ENCODE measurements at places on chromosomes 2 and 18.
A peak's percentile ranks its signal among the peaks of the same experiment; 100 is the strongest.

- DNase-seq: no peak
These were observed 995.6 kb upstream of the FANCL start for GRCh38 chr2:59236723-59237122.

GRCh38 chr2:170848587-170848986 is 31.9 kb downstream of the GAD1 start:
- DNase-seq: no peak

DNA sequence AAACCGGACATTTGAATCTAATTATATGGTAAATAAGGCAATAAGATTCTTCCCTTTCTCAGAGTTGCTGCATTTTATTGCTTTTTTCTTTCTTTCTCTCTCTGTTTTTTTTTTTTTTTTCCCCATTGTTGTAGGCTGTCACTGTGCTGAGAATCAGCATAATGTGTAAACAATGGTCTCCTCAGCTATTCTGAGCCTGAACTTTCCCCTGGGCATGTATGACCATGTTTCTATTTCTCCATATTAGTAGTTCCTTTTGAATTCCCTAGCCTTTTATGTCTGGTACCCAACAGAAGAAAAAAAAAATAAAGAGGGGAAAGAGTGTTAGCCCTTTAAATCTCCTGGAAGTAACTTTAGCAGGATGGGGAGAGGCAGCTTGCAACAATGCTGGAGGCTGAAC is 1862.5 kb downstream of the SUCLG1 start:
- no peak for DNase-seq

GRCh38 chr2:133676392-133677130 is 108.3 kb upstream of the NCKAP5 start:
- DNase-seq: no peak

- DNase-seq: peak; percentile 83
These were observed 332.8 kb upstream of the SOX11 start for GRCh38 chr2:5359397-5359796.

GRCh38 chr2:206202446-206202845 is 42.8 kb downstream of the EEF1B2 start:
- DNase-seq: no peak

DNA sequence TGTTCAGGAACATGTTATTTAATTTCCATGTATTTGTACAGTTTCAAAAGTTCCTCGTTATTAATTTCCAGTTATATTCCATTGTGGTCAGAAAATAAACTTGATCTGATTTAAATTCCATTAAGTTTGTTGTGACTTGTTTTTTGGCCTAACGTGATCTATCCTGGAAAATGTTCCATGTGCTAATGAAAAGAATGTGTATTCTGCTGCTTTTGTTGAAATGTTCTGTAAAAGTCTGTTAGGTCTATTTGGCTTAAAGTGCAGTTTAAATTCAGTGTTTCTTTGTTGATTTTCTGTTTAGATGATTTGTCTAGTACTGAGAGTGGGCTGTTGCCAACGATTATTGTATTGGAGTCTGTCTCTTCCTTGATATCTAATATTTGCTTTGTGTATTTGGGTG is 148.0 kb downstream of the UBR3 start:
- DNase-seq: no peak

DNA sequence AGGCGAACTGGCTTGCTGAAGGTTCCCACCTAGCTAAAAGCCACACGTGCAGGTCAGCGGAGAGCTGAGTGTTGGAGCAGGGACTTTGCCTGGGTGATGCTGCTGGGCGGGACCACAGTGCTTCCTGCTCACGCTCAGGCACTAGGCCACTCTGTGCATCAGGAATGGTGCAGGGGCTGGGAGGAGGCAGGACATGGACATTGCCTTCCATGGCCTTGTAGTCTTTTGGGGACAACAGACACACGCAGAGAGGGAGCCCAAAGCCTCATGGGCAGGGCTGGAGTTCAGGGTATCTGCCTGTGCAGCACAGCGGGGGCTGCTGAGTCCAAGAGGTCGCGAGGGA is 207.2 kb downstream of the ZBTB7C start:
- DNase-seq: no peak

DNA sequence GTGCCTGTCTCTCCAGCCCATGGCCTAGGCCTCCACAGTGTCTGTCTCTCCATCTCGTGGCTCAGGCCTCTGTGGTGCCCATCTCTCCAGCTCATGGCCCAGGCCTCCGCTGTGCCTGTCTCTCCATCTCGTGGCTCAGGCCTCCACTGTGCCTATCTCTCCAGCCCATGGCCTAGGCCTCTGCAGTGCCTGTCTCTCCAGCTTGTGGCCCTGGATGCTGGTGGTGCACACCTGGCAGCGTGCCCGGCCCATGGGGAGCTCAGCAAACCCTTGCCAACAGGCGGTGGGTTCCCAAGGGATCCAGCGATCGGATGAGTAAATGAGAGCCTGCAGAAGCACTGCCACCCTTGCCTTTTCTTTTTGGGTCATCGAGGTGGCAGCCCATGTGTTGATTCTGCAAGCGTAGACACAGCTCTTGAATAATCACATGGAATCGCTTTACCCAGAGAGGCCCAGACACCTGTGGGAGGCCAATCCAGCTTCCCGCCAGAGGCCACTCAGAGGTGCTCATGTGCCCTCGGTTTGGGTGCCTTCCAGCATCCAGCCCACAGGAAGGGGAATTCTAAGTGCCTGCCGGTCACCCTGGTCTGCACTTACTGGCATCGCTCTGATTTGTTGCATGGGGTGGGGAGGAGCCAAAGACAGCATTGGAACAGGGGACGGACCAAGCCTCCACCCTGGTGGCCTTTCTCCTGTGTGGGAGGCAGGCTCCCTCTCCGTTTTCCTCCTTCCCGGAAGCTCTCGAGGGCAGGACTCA is 101.8 kb upstream of the HDAC4 start:
- DNase-seq: peak; percentile 50

DNA sequence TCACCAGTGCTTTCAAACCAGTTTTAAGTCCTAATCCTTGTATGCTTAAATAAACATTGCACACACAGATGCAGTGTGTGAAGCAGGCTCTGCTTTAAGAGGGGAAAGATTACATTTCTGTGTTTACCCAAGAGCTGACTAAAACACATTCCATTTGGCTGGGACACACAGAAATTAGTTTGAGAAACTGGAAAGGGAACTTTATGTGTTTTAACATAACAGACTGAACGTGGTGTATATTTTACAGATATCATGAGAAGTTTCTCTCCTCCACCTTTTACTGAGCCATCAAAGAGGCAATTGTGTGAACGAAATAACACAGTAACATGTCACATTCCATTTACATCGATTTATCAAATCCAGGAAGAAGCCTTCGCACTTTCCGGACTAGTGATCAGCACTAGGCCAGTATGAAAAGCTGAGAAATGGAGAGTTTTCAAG is 121.8 kb downstream of the MAIP1 start:
- DNase-seq: no peak

DNA sequence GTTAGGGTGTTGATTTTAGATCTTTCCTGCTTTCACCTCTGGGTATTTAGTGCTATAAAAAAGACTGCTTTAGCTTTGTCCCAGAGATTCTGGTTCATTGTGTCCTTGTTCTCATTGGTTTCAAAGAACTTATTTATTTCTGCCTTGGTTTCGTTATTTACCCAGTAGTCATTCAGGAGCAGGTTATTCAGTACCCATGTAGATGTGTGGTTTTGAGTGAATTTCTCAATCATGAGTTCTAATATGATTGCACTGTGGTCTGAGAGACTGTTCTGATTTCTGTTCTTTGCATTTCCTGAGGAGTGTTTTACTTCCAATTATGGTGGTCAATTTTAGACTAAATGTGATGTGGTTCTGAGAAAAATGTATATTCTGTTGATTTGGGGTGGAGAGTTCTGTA is 167.1 kb upstream of the KYNU start:
- no peak for DNase-seq

DNA sequence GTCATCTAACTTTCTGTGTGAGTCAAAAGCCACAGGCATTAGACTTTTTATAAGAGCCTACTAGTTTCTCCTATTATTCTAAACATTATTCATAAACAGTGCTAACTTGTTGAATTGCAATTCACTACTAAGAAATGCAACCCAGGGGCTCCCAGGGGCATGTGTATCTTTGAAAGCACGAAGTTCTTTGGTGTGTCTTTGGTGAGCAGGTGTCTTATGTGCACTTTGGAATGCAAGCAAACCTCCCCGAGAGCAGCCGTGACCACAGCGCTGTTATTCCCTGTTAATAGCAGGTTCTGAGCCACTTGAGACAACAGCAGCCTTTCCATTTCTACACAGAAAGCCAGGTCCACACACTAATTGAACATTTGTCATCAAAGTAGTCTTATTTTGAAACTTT is 123.5 kb downstream of the PRKRA start:
- DNase-seq: no peak

GRCh38 chr18:11902522-11903292 is 5.4 kb downstream of the MPPE1 start:
- no peak for DNase-seq

DNA sequence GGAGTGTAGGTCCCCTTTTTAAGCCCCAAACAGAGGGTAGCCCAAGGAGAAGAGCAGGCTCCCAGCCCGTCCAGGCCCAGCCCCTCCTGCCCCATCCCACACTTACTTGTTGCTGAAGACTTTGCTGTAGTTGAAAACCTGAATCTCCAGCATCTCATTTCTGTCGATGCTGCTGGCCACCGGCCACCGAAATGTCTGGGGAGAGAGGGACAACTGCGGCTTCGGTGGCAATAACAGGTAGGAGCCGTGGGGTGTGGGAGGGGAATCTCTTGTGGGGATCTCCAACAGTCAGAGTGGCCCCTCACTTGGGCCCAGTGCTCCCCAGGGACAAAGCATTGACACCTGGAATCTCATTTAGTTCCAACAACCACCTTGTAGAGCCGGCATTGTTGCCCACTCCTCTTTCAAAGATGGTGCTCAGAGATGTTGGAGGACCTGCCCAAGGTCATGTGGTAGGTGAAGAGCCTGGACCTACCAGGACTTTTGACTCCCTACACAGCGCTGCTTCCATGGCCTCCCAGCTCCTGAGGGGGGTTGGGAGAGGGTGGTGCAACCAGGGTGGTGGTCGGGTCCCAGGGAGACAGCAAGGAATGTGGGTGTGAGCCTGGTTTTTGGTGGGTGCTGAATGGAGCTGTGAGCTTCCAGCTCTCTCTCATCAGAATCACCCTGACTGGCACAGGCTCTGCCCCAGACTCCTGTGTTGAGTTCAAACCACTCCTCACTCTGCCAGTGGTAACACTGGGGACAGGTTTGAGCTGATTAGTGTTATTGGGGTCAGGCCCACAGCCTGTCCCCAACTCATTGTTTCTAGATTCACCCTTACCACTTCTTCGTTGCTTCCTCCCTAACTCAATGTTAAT is 50.0 kb upstream of the OTOF start:
- DNase-seq: no peak

DNA sequence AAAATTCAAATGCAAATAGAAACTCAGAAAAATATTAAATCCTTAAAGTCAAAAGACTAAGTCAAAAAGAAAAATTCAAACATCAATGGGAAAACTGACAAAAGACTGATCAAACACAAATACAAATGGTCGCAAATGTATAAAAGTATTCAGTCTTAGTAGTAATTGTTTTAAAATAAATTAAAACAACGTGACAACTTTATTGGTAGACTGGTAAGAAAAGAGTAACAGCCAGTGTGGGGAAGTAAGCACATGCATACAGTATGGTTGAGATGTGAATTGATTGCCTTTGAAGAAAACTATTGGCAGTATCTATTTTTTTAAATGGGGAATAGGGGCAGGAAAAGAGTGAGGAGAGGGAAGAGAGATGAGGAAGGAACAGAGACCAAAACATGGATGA is 9.8 kb downstream of the TMEM131 start:
- DNase-seq: no peak

- no peak for DNase-seq
These were observed 142.0 kb downstream of the COPS8 start for GRCh38 chr2:237227592-237228280.

DNA sequence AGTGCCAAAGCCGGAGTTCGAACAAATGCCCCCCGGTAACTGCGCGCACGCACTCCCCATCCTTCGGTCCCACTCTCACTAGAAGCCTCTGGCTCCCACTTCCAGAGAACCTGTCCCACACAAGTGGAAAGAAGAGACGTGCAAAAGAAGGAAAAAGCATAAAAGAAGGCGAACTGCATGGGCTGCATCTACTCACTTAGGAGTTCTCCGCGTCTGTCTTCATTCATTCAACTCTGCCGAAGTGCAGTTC is 312 bp downstream of the NR4A2 start:
- no peak for DNase-seq

DNA sequence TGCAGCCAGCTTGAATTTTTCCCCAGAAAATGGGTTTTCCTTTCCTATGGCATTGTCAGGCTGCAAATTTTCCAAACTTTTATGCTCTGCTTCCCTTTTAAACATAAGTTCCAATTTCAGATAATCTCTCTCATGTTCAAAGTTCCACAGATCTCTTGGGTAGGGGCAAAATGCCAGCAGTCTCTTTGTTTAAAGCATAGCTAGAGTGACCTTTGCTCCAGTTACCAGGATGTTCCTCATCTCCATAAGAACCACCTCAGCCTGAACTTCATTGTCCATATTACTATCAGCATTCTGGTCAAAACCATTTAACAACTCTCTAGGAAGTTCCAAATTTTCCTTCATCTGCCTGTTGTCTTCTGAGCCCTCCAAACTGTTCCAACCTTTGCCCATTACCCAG is 68.3 kb downstream of the SGPP2 start:
- no peak for DNase-seq

- no peak for DNase-seq
These were observed 366.4 kb downstream of the ZNF521 start for GRCh38 chr18:24985586-24985985.

GRCh38 chr2:179857236-179857635 is 4.2 kb downstream of the ZNF385B start:
- DNase-seq: no peak

GRCh38 chr2:170247882-170248393 is 70.0 kb downstream of the MYO3B start:
- DNase-seq: no peak

GRCh38 chr2:47051562-47051961 is 103.5 kb downstream of the STPG4 start:
- no peak for DNase-seq

- DNase-seq: peak; percentile 35
These were observed 67.3 kb upstream of the UPP2 start for GRCh38 chr2:158034198-158034866.

DNA sequence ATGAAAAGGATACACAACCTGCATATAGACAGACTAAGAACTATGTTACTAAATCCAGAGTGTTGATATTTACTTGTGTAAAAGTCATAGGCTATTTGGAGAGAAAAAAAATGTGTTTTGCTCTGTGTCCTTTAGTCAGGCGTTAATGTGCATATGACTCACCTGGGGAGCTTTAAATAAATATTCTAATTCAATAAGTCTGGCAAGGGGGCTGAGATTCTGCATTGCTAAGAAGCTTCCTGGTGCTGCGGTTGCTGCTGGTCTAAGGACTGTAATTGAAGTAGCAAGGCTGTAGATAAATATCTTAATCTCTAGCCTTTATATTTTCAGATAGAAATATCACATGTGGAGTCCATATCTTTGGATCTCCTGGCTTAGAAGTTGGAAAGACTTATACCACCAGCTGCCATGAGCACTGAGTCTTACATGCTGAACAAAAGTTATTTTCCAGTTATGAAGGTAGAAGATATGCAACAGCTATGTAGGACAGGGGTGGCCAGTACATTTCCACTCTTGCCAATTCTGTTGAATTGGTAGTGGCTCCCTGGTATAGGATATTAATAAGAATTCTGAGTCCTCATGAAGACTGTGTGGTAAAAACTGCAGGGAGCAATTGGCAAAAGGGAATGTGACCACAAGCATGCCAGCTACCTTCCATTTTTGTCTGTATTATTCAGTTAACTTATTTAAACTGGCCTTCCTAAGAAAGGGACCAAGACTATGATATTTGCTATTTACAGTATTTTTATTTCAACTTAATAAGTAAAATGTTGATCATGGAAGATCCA is 4.8 kb downstream of the SPAG16 start:
- no peak for DNase-seq

GRCh38 chr2:30332791-30333453 is 101.6 kb downstream of the LBH start:
- no peak for DNase-seq

Data from NCI-H2171 (cell line).